Inflammatory macrophage (primary cell): ENCODE measurements at places on chromosomes 7 and 10.

- no peak for DNase-seq
Observed at GRCh38 chr7:29044554-29044953, 86.4 kb upstream of the TRIL start.

DNA sequence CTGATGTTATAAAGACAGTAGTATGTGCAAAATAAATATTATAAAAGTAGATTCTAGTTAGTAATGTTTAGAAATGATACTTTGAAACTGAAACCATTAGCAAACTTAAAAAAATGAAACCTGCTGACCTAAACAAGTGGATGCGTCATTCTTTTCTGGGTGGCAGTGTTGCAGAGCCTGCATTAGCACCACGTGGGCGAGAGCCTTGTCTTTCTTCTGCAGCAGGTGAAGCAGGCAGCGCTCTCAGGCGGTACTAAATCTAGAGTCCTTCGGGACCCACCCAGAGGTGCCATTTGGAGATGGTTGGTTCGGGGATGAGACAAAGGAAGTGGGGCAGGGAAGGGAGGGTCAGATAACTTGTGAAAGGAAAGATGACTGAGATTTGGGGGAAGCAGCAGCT lies 759.1 kb upstream of the IGFBP3 start:
- no peak for DNase-seq

- no peak for DNase-seq
Observed at GRCh38 chr10:42867571-42867970, 85.0 kb downstream of the BMS1 start.

DNA sequence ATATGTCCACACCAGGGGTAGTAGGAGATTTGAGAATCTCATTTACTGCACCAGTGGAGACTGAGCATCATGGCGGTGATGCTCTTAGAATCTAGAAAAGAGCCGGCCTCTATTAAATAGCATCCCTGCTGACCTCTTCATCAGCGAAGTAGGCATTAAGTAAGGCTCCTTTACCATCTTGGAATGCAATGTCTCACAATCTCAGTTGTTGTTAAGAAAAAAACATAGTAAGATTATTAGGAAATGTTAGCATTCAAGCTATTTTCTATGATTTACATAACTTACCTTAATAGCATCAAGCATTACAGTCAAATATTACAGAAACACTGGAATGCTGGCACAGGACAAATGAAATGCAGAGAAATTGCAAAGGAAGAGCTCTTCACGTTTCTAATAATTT lies 54.5 kb downstream of the ORC5 start:
- no peak for DNase-seq

GRCh38 chr7:37683246-37684120 lies at the start of gene GPR141:
Gene GPR141, plus strand, starts transcription at chr7:37683766. Its CDS starts 56,628 bp downstream, at chr7:37740394.
- DNase-seq: peak; percentile 91

GRCh38 chr10:101441541-101442455 lies 87.8 kb downstream of the BTRC start:
- DNase-seq: peak; percentile 39

DNA sequence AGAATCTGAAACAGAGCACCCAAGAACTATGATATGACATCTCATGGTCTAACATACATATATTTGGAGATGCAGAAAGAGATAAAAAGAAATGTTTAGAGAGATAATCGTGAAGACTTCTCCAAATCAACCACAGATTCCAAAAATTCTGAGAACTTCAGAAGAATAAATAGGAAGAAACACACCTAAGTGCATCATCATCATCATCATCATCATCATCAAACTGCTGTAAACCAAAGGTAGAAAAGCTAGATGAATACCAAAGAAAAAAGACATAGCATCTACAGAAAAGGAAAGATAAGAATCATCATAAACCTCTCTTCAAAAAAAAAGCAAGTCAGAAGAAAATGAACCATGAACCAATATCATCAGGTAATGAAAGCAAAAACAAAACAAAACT lies 124.2 kb downstream of the PPP1R3A start:
- DNase-seq: no peak

- DNase-seq: peak; percentile 99
Observed at GRCh38 chr10:44968091-44968490, 8.5 kb downstream of the RASSF4 start.

DNA sequence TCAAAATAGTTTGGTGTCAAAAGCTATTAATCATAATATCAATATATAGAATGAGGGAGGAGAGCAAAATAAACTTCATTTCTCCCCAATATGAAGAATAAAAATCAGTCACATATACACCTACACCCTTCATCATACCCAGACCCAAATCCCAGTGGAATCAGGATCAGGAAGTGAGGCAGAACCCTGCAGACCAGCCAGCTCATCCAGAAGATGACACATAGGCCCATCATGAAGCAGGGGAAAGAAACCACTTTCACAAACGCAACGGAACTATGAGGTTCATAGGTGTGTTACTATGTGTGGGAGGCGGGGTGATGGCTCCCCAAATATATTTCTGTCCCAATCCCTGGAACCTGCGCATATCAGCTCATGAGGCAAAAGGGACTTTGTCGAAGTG lies 89.0 kb downstream of the RSU1 start:
- no peak for DNase-seq

DNA sequence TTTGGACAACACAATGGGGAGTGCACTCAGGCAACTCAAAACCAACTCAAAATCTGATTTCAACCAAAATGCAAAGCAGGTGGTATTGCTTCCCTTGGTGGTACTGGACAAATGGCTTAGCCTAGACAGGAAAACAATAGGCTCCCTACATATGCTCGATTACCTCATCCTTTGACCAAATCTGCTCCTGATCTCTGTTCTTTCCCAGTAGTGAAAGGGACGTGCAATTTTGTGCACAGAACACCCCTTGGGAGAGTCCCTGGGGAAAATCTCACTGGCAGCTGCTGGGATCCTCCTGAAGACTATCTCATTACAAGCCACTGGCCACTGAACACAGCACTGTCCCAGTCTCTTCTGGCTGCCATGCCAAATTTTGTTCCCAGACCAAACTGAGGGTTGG lies 149.2 kb upstream of the VSTM2A start:
- no peak for DNase-seq

- no peak for DNase-seq
Observed at GRCh38 chr7:101402081-101402779, 39.6 kb downstream of the COL26A1 start.

DNA sequence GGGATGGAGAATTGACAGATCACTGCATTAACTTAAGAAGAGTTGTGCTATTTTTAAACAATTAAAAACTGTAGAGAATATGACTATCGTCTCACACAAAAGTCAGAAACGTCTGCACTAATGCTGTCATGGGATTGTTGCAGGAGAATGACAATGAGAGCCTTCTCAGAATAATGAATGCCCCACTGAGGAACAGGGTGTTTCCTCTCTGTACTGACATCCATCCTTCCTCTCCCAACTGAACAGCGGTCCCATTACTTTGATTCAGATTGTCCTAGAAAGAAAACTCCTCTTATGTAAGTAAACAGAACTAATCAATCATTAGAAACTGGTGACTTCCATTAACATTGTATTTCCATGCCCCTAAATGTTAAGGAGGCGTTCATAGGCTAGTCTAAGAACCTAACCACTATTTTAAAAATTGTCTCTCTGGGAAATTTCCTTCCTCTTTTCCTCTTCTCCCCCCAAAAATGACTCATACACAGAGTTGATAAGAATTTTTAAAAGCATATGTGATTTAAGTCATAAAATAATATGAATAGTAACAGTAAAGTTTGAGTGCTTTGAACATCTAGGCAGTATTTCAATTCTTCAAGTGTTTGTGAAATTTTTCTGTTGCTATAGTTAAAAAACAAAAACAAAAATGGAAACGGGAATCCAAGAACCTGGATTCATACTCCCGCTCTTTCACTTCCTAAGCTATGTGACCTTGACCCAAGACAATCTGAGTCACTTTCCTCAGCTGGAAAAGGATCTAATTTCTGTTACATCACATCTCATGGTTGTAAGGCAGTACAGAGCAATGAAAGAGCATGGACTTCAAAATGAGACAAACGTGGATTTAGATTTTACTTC lies 12.7 kb upstream of the MACC1 start:
- DNase-seq: peak; percentile 84

DNA sequence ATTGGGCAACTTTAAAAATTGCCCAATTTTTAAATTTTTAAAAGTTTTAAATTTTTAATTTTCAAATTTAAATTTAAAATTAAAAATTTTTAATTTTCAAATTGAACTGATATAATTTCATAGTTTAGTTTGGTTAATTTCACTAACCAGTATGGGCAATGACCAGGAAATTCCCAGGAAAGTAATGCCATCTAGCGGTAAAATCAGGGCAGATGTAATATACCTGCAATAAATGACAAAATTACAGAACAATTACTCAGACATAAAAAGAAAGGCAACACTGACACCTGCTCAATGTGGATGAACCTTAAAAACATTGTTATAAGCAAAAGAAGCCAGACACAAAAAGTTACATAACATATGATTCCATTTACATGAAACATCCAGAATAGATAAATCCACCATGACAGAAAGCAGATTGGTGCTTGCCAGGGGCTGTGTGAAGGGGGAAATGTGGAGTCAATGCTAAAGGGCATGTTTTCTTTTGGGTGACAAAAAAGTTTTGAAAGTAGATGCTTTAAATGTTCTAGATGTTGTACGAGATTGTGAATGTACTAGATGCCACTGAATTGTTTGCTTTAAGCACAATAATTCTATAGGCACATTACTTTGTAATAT lies 28.6 kb upstream of the SLC16A12 start:
- DNase-seq: peak; percentile 54

GRCh38 chr7:85186083-85186520 lies 754 bp downstream of the SEMA3D start:
- no peak for DNase-seq

- peak; percentile 87 for DNase-seq
Observed at GRCh38 chr7:139860090-139860775, 31.2 kb downstream of the TBXAS1 start.

- no peak for DNase-seq
Observed at GRCh38 chr10:106508950-106509349, 655.6 kb downstream of the SORCS1 start.

DNA sequence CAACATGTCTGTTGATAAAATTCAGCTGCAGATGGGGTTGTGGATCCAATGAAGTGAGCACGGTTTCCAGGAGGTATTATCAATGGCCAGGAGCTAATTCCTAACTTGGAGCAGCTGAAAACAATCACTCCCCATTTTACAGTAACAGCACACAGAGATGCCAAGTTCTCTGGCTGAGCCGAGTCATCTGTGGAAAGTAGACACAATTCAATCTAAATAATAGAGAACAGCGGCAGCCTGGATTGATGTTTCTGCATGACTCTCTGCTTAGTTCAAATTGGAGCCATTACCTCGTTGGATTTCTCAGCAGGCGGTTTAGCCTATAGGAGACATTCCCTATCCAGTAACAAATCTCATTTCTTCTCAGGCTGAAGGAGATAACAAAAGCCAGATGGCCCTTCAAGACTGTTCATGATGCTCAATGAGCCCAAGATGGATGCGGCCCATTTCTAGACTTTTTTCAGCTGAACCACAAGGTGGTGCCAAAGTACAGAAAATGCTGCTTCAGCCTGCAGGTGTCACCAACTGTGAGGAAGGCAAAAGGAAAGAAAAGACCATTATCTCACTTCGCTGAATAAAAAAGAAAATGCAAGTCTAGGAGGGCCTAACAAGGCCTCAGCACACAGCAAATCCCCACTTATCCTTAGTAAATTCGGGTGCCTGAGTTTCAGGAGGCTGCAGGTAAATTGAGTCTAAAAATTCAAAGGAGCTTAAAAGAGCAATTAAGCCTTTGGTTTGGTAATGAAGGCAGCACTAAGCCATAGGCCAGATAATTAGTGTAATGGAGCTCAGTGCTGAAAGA lies 83.7 kb downstream of the SLC16A9 start:
- peak; percentile 76 for DNase-seq

DNA sequence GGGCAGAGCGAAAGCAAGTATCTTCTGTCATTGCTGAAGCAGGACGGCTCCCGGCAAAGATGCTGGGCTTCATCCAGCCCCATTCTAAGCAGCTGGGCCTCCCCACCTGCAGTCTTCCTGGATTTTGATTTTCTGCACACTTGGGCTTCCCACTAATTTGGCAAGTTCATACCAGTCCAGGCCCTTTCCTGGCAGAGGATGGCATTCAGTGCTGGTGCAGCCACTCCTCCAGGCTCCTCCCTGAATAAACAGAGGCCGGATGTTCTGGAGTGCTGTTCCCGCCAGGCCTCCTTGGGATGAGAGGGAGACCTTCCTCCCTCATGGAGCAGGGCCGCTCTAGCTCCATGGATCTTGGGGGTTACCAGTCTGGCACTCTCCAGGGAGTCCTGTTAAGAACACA lies 3.4 kb downstream of the BAG3 start:
- DNase-seq: no peak

DNA sequence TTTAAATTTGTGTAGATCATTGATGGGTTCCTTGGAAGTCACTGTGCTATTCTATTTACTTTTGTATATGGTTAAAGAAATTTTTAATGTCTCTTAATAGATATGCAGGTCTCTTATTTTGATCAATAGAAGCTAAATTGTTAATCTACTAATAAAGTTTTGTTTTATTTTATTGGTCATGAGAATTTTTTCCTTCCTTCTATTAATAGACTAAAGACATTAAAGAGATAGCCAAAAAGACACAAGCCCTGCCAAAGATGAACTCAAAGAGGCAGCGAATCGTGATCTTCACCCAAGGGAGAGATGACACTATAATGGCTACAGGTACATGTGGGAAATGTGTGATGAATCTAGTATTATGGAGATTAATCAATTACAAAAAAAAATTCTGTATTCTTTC lies 226.2 kb upstream of the KAT6B start:
- DNase-seq: no peak

- no peak for DNase-seq
Observed at GRCh38 chr7:130149281-130150139, 55.7 kb downstream of the TMEM209 start.

DNA sequence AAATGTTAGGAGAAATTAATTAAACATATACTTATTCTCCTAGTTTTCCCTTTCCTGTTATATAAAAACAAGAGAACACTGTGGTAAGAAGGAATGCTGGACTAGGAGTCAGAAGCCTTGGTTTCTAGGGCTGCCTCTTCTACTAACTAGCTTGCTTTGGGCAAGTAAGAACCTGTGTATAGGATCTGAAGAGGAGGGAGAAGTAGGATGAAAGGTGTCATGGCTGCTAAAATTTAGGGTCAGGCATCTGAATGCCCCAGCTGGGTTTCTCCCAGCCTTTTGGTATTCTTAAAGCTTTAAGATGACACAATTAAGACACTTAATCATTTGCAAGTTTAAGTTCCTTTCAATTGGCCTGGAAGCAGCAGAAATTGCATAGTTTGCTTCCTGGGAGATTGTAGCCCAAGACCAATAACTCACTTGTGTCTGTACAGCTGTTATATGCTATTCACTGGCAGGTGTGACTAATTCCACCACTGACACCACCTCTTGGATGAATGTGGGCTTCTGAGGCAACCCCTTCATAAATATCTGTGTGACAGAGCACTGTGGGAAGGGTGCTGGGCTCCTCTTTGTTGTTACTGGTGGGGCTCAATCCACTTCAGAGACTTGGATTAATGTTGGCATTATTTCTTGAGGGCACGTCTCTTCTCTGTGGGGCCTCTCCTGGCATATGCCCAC lies 137.2 kb downstream of the LRMDA start:
- DNase-seq: no peak

- peak; percentile 48 for DNase-seq
Observed at GRCh38 chr10:33681595-33681994, 347.1 kb upstream of the NRP1 start.

GRCh38 chr7:1529383-1530116 lies 952 bp upstream of the MAFK start:
- DNase-seq: no peak

GRCh38 chr10:110409926-110410325 lies 87.8 kb upstream of the DUSP5 start:
- no peak for DNase-seq
